ENCODE measurements at places on chromosomes 7 and 10. TPM values are rescaled to one million over a fixed set of nuclear protein-coding genes. Genes with fewer than 3 reads are reported as not detected.
A peak's percentile ranks its signal among the peaks of the same experiment; 100 is the strongest.

DNA sequence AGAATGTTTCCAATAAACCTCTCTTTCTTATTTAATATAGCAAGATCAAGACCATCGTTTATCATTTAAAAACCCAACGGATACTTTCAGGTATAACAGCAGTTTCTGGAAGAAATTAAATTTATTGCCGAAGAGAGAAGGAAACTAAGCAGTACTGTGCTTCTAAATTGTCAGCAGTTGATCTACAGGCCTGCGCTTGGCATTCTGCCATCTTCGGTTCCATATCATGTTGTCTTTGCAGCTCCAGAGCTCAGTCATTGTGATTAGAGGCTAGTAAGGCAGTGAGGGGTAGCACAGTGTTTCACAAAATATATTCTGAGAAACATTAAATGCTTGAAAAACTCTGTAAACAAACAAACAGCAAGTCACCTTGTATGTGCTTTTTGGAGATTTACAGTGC lies 301.3 kb downstream of the REEP3 start:
- no peak for DNase-seq

Gene NPTX2
- total RNA-seq, result 0.60 TPM

DNA sequence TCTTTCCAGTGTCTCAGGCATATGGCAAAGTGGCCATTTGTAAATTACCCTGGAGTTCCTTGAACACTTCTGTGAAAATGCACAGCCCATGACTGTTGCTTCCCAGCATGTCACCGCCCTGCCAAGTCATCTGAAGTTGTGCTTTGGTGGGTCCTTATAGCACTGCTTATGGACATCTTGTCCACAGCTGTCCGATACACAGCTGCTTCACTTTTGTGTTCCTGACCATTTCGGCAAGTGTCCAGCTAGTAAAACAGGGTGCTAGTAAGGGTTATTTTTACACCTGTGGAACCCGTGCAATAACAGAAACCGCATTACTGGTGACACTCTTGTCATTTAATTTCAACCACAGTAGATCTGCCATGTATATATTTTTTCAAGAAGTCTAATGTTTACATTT lies 29.7 kb downstream of the PIP4K2A start:
- DNase-seq, result no peak

DNA sequence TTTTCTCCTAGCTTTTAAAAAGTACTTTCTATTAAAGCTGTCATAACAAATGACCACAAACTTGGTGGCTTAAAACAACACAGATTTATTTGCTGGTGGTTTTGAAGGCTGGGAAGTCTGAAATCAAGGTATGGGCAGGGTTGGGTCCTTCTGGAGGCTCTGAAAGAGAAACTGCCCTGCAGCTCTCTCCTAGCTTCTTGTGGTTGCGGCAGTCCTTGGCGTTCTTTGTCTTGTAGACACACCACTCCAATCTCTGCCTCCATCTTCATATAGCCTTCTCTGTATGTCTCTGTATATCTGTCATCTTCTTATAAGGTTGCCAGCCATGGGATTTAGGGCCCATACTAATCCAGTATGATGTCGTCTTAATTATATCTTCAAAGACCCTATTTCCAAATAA lies 79.4 kb upstream of the PRR15 start:
- DNase-seq, result no peak

Gene MYL10
- total RNA-seq, result not detected

DNA sequence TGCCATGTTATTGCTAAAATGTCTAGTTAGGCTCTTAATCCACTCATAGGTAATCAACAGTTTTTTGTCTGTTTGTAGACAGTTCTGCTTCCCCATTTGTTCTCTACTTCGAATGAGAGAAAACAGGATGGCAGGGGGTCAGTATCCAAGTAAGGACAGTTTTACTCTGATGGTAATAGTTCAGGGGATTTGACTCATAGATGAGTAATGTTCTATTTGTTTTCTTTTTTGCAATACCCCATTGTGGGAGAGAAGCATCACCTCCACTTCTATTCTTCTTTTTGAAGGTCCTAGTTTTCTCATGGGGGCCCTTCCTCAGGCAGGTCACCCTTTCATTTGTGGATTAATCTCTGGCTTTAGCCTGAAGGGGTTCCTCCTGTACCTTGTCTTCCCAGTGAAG lies 13.9 kb downstream of the PCLO start:
- DNase-seq, result peak; percentile 21

GRCh38 chr10:88100281-88100680 lies 236.9 kb downstream of the PTEN start:
- no peak for DNase-seq

DNA sequence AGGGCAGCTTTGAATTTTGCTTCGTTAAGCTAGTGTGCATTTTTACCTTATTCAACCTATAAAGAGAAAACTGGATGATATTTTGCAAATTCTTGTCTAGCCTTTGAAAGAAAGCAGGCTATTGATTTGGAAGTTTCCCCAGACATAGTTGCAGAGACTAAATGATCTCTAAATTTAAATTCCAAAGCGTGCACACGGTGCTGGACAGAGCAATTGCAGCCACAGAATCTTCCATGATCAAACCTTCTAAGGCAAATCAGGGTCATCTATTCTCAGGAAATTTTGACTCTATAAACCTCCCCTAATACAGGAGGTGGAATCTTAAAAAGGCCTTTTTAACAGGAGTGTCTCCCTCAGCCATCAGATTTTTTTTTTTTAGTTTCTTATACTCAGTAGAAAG lies 159.9 kb downstream of the MDFIC start:
- no peak for DNase-seq

DNA sequence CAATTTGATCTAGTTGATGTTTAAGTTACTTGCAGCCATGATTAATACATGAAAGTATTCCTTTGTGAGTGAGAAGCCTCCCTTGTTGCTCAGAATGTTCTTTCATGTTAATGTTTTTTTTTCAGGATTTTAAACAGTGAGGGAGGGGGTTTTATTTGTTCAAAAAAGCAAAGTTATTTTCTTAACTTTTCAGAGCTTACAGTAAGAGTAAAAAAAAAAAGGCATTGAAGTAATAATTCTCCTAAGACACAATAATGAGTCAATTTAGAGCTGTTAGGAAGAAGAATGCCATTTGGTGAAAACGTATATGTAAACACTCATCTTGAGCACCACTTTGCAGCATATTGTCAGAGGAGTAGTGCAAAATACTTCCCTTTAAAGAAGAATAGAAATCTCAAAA lies 105.8 kb downstream of the SEMA3A start:
- no peak for DNase-seq

DNA sequence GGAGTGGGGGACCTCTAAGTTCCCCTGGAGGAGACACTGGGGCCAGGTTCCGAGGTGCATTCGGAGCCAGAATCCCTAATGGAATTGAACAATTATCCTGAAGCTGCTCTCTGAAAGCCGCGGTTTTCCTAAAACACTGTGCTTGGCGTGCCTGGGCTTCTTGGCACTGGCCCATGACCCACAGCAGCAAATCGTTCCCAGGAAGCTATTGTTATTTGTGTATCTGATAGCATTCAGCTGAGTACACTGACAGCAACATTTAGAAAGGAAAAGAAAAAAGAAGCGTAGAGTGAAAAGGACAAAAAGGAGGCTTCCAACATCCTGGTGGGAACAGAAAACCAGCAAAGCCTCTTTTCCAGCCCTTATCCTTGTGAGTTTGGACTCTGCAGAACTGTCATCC lies 339.8 kb downstream of the FRMD4A start:
- DNase-seq, result peak; percentile 80

DNA sequence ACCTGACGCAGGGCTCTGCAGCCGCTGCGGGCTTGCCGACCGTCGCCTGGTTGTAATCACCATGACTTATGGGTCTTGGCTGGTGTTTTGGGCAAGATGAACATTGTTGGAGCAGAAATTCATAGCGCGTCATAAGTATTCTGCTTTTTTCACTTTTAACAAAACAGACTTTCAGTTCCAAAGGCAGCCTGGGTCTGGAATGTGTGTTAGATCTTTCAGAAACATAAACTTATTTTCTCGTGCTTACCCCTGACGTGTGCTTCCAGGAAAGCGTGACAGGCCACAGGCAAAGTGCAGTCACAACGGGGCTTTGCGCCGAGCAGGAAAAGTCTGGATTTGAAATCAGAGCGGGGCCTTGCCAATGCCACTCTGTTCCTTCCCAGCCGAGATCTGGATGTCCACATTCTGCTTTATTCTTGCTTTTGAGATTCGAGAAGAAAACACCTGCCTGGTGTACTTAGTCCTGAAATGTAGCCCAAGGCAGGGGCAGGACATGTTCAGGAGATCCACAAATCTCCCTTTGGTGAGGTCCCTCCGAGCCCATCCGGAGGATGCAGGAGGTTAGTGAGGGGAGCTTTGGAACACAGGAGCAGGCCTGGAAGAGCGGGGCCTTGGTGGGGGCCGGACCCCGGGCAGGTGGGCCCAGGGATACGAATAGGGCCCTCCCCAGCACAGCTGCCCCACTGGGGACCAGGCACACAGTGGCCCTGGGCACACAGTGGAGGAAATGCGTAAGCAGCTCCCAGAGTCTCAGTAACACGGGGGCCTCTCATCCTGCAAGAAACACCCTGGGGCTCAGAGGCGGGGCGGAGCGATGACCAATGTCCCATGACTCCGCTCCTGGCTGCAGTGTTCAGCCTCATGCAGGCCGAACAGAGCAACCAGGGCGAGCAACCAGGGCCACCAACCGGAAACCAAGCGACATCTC lies 49.5 kb upstream of the EBF3 start:
- no peak for DNase-seq

DNA sequence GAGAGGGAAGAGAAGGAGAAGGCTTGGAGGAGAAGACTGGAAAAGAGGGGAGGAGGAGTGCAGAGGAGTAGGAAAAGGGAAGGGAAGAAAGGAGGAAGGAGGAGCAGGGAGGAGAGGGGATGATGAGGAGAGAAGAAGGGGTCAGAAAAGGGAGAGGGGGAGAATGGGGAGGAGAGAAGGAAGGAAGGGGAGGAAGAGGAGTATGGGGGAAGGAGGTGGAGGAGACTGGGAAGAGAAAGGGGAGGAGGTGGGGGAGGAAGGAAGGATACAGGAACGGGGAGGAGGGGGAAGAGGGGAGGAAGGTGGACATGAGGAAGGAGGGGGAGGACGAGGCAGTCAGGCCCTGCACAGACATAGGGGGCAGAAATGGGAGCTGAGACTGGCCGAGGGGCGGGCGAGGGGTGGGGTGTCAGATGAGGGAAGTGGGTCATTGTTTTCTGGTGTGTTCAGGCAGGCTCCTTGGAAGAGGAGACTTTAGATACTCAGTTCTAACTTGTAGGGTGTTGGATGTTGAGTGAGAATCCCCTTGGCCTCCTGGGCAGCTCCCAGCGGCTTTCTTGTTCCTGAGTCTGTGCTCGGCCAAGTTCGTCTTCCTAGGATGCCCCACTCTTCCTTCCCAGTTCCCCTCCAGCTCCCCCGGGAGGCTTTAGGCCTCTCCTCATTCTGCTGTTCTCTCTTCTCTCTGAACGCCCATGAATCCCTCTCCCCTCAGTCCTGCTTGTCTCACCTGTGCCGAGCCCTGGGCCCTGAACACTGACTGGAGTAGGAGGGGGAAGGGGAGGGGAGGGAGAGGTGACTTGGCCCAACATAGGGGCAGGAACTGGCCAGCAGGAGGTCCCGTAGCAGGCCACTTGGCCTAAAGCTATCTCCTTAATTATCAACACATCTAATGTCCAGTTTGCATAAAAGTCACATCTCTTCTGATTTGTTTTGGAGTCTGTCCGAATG lies 12.8 kb upstream of the CRHR2 start:
- DNase-seq, result no peak

Gene NKX1-2
- total RNA-seq, result not detected

DNA sequence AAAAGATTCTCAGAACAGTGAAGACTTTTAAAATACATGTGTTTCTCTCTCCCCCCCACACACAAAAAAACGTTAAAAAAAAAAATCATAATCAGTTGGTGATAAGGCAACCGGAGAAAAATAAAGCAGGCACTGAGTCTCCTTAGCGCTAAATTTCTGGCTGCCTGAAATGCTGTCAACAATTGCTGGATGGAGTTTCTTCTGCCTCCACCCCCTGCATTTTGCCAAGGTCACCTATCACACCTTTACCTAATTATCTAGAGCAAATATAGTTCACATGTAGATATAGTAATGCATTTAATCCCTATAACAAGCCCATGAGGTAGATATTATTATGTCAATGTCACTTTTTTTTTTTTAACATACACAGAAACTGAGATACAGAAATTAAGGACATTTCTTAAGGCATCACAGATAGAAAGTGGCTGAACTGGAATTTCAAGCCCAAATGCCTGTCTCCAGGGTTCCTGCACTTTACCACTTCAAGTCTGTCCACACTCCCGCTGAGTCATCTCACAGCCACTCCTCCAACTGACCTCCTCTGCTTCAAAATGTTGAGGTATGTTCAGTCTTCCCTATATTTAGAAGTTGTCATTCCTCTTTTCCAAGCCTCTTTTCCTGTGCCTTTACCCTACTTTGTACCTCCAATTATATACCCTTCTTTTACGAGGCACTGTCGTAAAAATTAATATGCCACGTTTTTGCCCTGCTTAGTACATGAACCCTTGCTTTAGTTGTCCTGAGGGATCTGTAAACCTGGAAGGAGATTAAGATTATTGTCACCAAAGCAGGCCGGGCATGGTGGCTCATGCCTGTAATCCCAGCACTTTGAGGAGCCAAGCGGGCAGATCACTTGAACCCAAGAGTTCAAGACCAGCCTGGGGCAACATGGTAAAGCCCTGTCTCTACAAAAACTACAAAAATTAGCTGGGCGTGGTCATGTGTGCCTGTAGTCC lies 72.8 kb upstream of the MPP7 start:
- DNase-seq, result no peak

- DNase-seq, result no peak
Observed at GRCh38 chr10:87500646-87501048, 4.0 kb upstream of the MINPP1 start.

DNA sequence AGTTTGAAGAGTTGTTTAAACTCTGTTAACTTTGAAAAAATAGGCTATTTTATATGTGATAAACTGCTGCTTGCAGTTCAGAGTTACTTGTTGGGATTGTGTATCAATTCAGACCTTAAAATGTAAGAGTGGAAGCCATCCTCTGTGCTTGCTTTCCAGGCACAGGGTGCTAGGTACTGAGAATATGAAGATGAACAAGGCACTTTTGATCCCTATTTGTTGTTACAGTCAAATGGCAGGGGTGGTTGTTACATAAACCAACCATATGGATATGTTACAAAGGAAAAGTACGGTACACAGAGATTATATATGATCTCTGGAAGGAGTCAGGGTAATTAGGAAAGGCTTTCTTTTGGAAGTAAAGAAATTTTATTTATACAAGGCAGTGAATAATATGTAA lies 63.8 kb downstream of the REEP3 start:
- DNase-seq, result no peak

DNA sequence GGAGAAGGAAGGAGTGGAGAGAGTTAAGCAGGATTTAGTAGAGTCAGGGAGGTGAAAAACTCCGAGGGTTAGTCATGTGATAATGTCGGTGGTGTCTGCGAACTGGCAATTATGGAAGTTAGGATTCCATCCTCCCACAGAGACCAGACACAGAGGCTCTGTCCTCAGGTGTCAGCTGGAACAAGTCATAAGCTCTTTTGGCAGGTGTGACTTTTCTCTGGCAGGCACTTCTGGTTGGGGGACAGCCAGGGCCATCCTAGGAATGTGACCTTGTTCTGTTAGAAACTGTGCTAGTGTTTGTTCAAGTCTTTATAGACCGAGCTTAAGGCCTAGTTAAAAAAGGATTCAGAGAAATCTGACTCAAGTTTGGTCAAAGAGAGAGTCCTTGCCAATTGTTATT lies 371.0 kb downstream of the DPP6 start:
- DNase-seq, result no peak

Data from lung microvascular endothelial cell (primary cell).